ENCODE measurements at places on chromosomes 11 and 22.
A peak's percentile ranks its signal among the peaks of the same experiment; 100 is the strongest.

GRCh38 chr11:125968354-125968753, 22.5 kb downstream of the VSIG10L2 start:
- peak; percentile 38 for DNase-seq

- peak; percentile 75 for DNase-seq
These were observed 14.9 kb upstream of the CCDC73 start for GRCh38 chr11:32809313-32809712.

DNA sequence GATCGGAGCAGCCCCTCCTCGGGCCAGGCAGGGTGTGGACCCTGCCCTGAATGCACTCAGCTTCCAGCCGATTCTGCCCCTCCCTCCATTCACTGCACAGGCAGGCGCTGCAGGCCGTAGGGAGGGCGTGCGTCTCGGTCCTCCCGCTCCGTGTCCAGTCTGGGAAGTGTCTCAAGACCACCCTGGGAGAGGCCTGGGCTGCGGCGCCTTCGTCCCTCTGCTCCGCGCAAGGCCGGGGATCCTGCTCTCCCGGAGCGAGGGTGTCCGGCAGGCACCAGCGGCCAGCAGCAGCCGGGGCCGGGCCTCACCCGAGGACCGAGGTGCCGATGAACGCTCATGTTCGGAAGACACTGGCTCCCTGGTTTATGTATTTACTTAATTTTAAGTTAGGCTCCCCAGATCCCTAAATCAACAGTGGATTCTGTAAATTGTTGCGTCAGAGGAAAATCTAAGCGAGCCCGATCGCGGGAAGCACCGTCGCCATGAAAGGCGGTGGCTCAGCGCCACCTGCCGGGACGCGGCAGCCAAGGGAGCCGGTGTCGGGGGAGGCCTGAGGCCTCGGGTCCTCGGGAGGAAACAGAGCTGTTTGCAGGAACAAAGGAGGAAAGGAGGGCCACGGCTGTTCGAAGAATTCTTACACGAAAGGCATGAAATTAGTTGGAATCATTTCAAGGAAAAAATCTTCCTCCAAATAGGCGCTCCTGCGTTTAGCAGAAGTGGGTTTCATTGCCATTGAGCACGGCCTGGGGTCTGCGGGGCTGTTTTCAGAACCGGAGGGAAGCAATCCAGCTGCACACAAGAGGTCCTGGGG, 195.3 kb downstream of the BRD1 start:
- DNase-seq = no peak

DNA sequence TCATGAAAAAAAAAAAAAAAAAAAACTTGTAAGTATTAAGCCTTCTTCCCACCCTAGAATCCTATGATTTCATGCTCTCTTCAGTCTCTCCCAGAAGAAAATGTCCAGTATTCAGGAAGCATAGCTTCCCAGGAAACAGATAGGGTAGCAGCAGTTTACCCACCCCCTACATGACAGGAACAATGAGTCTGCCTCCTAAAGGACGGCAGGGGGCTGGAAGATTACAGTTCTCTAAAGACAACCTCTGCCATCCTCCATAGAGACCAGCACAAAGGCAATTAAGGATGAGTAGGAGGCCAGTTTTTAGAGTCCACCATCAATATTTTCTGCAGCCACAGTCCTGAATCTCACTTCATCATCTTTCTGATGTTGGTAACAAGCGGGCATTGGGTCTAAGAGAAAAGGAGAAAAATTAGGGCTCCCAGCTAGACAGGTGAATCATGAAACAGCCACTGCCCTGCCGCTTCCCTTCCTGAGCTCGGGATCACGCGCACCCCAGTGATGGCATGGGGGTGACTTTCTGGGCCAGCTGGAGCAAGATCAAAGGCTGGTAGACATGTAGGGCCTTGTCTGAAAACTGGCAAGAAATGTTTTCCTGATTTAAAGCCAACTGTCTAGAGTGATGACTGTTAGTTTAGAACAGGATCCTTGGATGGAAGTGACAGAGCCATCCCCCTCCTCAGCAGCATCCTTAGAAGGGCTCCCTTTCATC, 322.8 kb downstream of the LARGE1 start:
- DNase-seq = no peak

DNA sequence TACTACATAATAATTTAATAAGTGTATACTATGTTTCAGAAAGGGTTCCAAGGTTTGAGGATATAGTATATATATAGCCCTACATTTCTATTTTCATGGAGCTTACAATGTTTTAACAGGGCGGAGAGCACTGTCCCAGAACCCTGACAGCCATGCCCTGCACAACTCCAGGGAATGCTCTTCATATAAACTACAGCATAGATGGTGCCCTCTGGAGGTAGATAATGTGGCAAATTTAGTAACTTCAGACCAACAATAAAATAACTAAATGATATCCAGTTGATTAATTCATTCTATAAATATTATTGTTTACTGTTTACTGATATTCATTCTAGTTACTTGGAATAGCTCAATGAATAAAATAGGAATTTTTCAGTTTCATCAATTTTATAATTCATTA, 693.7 kb upstream of the CCDC179 start:
- no peak for DNase-seq
